ENCODE measurements at places on chromosomes 3 and 15.

- DNase-seq: peak; percentile 64
Measured at GRCh38 chr3:52004163-52004787, 8.6 kb upstream of the RPL29 start.

GRCh38 chr3:128495435-128495970 is 2.5 kb upstream of the GATA2 start:
- DNase-seq: no peak

- no peak for DNase-seq
Measured at GRCh38 chr15:68051109-68051508, 3.0 kb upstream of the PIAS1 start.

- DNase-seq: no peak
Measured at GRCh38 chr15:68537097-68537496, 41.7 kb upstream of the CORO2B start.

GRCh38 chr3:32794487-32795308 is 23.1 kb upstream of the TRIM71 start:
- DNase-seq: no peak

GRCh38 chr3:173238091-173238490 is 97.1 kb upstream of the SPATA16 start:
- DNase-seq: no peak

DNA sequence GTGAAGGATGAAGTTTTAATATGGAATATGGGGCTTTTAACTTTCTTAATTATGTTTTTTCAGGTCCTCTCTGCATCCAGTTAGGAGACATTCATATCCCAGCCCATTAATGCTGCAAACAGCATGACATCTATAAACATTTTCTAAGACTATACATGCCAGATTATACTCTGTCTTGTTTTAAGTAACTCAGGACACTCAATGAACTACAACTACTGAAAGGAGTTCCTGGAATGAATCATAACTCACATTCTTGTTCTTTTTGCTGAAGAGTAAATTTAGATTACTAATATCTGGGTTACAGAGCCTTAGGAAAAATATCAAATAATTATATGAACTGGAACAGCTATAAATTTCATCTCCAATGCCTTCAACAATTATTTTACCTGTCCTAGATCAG is 167.4 kb downstream of the STAG1 start:
- DNase-seq: no peak

DNA sequence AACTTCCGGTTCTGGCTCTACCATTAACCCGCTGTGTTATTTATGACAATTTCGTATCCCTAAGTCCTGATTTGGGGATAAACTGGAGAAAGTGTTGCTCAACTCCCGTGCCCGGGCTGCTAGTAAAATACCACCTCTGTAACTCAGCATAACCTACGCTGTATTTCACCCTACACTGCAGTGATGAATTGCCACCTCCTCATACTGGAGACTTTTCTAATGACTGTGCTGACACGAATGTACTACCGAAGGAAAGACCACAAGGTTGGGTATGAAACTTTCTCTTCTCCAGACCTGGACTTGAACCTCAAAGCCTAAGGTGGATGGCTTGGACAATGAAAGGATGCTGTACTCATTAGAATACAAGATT is 16.5 kb downstream of the SLC51A start:
- no peak for DNase-seq

DNA sequence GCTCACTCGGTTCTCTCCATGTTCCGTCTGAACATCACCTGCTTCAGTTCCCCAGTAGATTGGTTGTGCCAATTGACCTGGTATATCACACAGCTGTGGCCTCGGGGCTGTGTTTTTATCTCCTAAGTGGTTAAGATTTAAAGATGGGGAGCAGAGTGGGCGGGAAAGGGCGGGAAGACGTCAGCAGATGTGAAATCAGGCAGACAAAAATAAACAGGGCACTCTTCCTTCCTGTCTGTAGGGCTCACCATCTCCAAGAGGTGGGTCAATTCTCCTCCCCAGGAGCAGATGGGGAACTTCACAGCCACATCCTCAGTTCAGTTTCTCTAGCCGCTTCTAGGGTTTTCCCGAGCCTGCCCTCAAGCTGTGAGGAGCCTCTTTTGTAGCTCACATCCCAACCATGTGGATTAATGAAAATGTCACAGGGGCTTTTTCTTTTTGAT is 26.8 kb upstream of the LIMD1 start:
- no peak for DNase-seq

GRCh38 chr15:77627067-77627466 is 5.6 kb downstream of the LINGO1 start:
- DNase-seq: no peak

- DNase-seq: no peak
Measured at GRCh38 chr3:148757238-148758215, 59.8 kb downstream of the AGTR1 start.

- DNase-seq: no peak
Measured at GRCh38 chr15:34355241-34355640, 11.8 kb downstream of the LPCAT4 start.

DNA sequence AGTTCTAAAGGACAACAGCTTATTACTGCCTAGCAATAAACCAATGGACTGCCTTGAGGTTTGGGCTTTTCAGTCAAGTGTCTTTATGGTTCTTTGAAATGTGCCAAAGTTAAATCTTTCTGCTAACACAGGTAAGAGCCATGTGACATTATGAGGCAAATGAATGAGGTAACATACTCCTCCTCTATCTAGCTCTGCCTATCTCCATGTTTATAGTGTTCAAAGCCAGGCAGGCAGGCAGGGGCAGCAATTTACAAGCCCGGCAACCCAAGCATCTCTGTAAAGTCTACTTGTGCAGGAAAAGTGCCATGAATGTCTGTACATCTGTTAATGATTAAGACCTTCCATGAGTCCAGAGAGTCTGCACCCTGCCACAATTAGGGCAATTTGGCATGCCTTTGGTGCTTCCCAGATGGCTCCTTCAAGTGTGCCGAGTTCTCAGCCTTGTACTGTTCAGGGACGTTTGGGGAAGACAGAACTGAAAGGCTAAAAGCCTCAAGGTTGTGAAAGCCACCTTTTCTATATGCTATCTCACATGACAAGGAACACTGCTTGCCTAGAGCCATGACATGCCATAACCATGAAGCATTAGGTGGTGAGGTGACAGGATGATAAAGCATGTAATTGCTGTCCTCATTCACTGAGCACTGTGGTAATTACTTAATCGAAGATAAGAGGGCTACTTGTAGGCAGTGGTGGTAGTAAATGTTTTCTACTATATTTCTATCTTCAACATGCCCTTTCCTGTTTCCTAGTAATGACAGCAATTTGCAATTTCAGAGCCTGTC is 41.4 kb upstream of the EIF1B start:
- DNase-seq: no peak

DNA sequence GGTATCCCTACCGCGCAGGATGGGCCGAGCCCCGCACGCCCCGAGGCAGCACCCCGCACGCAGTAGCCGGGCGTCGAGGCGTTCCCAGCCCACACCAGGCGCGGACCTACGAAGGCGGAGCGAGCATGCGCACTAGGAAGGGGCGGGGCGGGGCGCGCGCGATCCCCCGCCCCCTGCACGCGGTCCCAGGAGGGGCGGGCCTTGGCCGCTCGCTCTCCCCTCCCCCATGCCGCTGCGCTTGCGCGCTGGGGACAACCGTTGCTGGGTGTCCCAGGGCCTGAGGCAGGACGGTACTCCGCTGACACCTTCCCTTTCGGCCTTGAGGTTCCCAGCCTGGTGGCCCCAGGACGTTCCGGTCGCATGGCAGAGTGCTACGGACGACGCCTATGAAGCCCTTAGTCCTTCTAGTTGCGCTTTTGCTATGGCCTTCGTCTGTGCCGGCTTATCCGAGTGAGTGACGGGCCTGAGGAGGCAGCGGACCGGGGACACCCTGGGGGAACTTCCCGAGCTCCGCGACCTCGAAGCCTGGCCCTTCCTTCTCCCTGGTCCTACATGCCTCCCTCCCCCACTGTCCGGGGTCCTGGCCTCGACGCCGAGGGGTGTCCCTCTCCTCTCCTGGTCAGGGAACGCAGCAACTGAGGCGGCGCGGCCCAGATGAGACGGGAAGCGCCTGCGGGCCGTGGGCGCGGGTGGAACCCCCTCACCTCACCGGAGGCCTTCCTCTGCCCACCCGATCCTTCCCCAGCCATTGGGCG is at the start of gene SPESP1:
SPESP1 (plus strand) TSS at position 258 of the 755 bp plus-strand sequence; CDS start at position 387, 129 bp downstream.
- peak; percentile 41 for DNase-seq

DNA sequence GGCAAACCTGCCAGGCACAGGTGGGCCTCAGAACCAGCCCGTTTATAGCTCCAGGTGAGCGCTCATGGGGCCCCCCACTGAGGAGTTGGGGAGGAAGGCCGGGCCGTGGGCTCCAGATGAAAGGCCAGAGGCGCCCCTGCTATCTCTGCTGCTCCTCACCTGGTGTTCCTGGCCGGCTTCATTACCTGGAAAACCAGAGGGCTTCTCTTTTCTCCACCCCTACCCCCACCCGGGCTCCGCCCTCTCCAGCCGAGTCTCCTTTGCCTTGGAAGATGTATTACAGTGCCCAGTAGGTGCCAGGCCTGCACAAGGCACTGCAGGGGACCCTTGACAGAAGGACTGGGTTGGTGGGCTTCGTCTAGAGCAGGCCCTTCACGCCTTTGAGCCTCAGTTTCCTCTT is 111.4 kb downstream of the WNT7A start:
- DNase-seq: no peak

DNA sequence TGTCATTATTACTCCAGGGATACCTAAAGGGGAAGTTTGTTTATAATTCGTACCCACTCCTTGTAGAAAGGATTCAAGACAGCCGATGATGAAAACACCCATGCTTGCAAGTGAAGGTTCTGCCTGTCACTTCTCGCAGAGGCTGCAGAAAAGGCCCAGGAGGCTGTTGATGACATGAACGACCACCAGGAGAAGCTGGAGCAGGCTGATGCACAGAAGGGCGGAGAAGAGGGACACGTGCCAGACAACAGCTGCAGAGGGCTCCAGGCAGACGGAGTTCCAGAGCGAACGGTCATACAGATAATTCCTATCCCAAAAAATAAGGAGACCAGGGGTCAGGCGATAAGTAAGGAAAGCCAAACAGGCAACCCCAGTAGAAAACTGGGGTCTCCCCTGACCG is 5.7 kb upstream of the DYNLT2B start:
- peak; percentile 37 for DNase-seq
